ENCODE measurements at places on chromosomes 1 and 21.

DNA sequence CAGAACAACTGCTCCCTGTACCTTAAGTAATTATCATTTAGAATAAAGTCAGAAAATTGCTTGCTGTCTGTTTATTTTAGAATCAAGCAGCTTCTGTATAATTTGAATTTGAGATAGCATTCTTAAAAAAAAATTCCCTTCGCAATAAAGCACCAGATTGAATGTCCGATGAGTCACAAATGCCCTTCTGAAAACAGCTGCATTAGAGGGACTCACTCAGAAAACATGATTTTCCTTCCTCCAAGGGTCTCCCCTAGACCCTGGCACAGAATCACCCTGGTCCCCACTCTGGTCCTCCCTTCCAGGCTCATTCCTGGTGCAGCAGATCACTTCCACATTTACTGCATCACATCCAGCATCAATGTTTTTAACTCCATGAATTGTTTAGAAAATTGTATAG is 471.1 kb upstream of the VAMP3 start:
- no peak for DNase-seq

- DNase-seq, result no peak
These were observed 107.0 kb downstream of the KIF26B start for GRCh38 chr1:245261786-245262185.

DNA sequence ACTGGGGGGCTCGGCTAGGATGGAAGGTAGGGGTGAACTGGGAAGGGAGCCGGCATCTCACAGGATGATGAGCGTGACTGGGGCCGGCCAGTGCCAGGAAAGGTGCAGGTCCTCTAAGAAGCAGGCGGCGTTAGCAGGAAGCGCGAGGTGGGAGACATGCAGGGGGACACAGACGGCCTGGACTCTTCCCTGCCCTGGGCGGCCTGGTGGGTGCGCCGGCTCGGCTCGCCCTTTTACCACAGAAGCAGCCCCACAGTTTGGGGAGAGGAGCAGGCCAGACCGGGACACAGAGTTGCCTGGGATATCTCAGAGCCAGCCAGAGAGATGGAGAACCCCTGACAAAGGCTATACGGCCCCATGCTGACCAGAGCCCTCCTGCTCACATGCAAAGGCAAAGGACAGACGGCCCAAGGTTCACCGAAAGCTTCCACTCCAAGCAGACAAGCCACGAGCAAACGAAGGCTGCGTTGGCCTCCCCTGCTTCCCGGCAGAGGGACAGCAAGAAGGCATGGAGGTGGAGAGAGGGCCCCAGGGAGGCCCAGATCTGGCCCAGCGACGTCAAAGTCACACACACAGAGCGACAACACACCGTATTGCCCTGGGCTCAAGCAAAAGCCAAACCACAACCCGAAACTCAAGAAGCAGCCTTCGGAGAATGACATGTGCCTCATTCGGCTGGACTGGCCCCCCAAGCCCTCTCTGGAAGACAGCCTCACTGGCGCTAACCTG is 14.9 kb upstream of the ALDH4A1 start:
- no peak for DNase-seq

GRCh38 chr21:16900685-16901084 is 612.2 kb upstream of the CXADR start:
- DNase-seq, result no peak

GRCh38 chr1:6519935-6520671 is 28.6 kb upstream of the PLEKHG5 start:
- peak; percentile 95 for DNase-seq

- DNase-seq, result no peak
These were observed 51.1 kb downstream of the SWT1 start for GRCh38 chr1:185207980-185208602.

- DNase-seq, result peak; percentile 61
These were observed at the start of gene RAP1GAP for GRCh38 chr1:21669258-21670058. Gene RAP1GAP (minus strand): TSS chr1:21669357. CDS start chr1:21620032, 49,325 bp downstream.

GRCh38 chr1:19403256-19403655 is 82.1 kb downstream of the CAPZB start:
- DNase-seq, result no peak

DNA sequence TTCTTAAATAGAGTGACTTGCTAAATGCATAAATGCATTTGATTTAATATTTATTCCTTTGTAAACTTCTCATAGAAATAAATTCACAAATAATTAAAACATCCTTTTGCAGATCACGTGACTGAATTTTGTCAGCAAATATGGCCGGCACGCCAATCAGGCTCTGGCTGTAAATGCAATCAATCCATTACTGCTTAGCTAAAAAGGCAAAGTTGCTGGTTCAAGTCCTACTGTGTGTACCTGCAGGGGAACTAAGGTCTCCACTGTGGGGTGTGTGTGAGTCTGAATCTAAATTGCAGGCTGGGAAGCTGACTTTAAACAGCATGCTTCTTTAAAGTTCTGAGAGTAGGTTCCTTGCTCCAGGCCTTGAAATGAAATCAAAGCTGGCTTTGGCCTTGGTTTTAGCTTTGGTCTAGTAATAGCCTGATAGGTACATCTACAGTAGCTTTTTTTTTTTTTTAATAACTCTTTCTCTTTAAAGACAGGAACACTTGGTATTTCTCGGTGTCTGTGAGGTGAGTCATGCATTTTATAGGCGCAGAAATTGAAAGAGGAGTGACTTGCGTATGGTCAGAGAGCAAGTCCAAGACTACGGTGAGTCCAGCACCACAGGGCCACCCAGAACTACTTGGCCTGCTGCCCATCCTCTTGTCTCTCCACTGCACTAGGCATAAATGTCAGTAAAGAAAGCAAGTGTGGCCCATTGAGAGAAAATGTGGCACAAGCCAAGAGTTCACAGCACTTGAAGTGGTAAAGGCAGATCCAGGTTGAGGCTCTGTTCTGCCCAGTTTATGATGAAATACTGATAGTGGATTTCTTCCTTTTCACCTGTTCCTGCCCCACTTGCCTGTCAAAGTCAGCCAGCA is 36.2 kb upstream of the LYST start:
- no peak for DNase-seq

GRCh38 chr21:38277501-38278131 is 20.8 kb downstream of the KCNJ15 start:
- no peak for DNase-seq

GRCh38 chr1:151972542-151973248 is 21.0 kb downstream of the S100A10 start:
- peak; percentile 61 for DNase-seq

DNA sequence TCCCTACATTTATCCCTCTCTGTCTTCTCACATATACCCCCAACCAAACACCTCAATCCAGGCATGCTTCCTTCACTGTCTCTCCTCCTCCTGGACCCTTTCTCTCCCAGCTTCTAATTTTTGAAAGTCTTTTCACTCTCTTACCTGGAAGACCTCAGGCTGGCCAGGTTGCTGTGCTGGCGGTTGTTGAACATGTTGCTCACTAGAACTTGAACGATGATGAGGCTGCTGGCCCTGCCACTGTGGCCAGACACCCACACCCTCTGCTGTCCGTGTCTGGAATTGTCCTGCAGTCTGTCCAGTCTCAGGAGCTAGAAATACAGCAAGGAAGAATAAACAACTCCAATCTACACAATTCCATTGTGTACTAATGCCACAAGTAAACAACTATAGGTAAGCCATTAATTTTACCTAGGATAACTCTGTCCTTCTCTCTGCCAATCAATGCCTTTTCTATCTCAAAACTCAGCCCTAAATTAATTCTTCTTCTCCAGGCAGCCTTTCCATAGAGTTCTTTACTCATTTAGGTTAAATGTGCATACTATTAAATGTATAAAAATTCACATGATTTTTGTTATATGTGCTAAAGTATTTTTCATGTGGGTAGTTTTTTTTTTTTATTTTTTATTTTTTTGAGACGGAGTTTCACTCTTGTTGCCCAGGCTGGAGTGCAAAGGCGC is 5.1 kb upstream of the CTSK start:
- DNase-seq, result peak; percentile 58

- DNase-seq, result no peak
These were observed 27.8 kb downstream of the ASAP3 start for GRCh38 chr1:23456226-23456625.

DNA sequence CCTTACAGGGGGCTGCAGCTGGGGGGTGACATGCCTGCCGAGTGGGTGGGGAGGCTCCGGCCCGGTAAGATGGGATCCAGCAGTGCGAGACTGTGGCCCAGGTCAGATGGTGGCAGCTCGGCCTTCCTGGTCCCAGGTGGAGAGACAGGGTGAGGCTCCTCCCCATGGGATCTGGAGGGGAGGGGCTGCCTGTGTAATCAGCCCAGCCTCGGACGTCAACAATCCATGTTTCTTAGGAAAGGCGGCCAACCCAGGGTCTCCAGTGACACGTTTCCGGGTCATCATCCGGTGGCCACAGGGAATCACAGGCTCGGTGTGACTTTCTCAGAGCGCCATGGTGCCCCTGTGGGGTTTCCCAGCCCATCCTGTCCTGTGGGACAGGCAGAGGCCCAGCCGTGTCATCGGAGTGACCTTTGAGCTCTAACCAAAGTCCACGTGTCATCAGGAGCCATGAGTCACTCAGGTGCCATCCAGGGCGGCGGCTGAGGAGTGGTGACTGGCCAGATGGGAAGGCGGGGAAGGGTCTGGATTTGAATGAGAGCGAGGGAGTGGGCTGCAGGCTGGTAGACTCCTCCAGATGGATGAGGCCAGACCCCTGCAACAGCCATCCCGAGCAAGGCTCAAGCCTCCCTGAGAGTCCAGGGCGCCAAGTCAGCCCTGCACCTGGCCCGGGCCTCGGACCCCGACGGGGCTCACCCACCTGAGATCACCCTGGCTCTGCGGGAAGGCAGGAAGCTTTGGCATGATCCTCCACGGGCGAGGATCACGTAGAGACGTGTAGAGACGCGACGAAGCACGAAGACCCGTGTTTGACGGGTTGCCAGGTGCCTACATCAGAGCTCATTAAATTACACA is 6.6 kb upstream of the HES4 start:
- peak; percentile 46 for DNase-seq

GRCh38 chr1:57858740-57859139 is 434.9 kb upstream of the DAB1 start:
- no peak for DNase-seq

GRCh38 chr1:239387304-239388158 is 1.2 kb downstream of the CHRM3 start:
- DNase-seq, result peak; percentile 50

GRCh38 chr1:41109310-41110197 is 88.0 kb upstream of the SLFNL1 start:
- no peak for DNase-seq
